Anterior cingulate cortex (tissue), 58 donors: ENCODE measurements at places on chromosomes 7 and 10.

GRCh38 chr7:129073738-129074137, 18.8 kb upstream of the TNPO3 start:
- DNase-seq, result no peak

DNA sequence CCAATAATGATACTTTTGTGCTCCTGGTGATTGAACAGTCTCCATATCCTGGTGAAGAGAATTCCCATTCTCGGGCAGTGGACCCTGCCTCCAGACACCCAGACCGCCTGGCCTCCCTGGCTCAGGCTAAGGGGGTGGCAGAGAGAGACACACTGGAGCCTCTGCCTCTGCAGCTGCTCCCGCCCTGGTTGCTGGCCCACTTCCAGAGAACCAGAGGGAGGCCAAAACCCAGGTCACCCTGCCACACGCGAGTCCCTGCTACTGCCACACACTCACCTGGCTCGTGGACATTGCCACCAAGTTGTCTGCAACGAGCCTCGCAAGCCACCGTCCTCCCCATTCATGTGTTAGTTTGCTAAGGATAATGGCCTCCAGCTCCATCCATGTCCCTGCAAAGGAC, 221.8 kb downstream of the HPSE2 start:
- no peak for DNase-seq

DNA sequence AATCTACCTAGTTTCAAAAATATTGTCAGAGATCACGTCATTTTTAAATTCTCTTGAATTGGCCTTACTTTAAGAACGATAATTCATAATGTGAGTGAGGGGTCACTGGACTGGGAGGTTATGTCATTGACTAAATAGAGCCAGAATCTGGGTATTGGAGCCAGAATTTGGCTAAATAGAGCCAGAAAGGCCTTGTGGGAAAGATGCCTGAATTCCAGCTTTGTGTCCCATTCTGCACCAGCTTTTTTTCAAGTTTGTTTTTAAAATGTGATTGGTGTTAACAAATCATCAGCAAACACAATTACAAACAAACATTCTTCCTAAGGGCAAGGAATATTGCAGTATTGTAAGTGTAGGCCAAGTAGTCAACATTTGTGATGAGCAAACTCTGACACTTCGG, 233.2 kb upstream of the PRKCQ start:
- DNase-seq, result no peak

- peak; percentile 57 for DNase-seq
These were observed 772 bp downstream of the SGMS1 start for GRCh38 chr10:50622706-50623662.

DNA sequence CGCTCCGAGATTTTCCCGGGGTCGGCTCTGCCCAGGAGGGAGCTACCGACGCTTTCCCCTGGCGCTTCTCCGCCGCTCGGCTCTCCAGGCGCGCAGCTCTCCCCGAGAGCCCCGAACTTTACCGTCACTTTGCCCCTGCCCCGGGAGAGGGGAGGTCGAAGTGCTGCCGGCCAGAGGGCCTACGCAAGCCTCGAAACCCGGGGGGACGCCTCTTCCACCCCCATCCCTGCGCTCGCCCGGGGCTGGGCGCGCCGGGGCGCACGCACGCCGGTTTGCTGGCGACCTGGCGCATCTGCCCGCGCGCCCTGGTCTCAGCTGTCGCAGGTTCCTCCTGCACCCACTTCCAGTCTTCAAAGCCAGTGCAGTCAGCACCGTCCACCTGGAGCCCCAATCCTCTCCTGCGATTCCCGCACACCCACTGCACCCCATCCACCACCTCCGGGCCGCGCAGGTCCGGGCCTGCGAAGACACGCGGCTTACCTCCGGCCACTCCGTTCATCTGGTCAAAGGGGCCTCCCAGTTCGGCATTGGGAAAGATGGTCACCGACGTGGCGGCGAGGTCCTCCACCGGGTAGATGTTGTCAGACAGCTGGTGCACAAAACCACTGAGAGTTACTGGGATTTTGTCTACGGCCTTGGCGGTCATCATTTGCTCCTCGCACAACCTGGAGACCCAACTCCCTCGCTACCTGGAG, 638 bp downstream of the EGR2 start:
- no peak for DNase-seq

GRCh38 chr10:69483963-69484362, 32.7 kb downstream of the TSPAN15 start:
- no peak for DNase-seq

GRCh38 chr7:41574377-41574776, 128.5 kb downstream of the INHBA start:
- DNase-seq, result no peak

DNA sequence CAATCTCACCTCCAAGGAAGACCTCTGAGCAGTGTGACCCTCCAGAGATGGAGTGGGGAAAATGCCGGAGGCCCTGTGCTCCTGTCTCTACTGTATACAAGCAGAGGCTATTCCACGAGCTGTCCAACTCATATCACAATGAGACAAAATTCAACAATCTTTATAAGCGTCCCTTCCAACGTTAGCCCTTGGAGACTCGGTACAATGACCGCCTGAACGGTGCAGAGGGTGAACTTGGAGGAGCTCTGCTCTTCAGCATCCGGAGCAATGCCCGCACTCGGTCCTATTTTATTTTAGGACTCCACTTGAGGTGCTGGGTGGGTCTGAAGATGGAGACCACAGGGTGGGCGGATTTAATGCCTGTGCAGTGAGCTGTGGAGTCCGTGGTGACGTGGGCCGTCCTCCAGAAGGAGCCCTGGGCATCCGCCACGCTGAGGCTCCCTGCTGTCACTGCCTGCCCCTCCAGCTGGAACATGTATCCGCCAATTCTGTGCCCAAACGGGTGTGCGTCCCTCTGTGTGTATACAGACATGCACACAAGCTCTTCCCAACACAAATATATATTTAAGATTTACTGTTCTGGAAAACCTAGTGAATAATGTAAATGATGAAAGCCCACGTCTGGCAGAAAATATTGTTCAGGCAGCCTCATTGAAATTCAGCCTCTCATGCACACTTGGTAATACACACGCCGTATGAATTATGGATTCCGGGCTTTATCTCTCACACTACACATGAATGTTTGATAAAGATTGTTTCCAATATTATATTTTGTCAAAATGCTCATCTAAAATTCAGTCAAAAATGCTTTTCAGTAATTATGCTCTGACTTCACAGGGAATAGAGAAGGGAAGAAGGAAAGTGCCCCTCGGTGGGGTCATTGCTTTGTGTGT, 239.9 kb upstream of the ZMIZ1 start:
- DNase-seq, result no peak

GRCh38 chr10:71028066-71028465, 139.7 kb upstream of the PCBD1 start:
- DNase-seq, result no peak

DNA sequence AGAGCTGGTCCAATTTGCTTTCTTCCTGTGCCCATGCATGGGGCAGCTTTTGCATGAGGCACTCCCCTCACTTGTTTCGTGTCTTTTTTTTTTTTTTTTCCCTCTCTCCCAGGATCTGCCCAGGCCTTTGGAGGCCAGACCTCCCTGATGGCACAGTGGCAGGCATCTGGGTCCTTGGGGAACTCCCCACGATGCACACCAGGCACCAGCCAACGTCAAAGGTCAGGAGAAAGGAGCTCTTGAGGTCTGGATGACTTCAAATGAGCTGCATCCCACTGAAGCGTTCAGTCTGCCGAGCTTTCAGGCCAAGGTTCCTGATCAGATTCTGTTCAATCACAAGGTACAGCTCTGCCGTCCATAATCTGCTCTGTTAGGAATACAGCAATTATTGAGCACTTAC, 97.2 kb upstream of the CARD11 start:
- no peak for DNase-seq

- no peak for DNase-seq
These were observed 85.8 kb downstream of the NRP1 start for GRCh38 chr10:33248638-33249037.

DNA sequence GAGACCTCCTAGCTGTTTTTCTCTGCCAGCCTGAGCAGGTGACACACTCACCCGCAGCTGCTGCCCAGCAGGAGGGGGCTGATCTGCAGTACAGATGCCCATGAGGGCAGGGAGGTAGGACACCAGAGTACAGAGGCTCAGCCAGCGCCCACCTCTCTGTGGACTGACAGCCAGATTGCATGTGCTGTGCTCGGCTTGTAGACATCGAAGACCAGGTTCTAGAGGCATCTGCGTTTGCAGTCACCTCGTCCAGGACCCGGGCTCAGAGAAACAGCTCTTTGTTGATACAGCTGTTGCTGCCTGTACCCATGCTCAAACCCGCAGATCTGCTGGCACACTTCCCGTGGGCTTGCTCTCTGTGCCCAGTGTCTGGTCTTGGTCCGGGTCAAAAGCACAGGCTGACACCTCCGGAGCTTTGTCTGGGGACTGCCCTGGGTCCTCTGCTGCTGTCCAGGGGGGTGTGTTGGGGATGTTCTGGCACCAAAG, 224.7 kb downstream of the GLRX3 start:
- no peak for DNase-seq

DNA sequence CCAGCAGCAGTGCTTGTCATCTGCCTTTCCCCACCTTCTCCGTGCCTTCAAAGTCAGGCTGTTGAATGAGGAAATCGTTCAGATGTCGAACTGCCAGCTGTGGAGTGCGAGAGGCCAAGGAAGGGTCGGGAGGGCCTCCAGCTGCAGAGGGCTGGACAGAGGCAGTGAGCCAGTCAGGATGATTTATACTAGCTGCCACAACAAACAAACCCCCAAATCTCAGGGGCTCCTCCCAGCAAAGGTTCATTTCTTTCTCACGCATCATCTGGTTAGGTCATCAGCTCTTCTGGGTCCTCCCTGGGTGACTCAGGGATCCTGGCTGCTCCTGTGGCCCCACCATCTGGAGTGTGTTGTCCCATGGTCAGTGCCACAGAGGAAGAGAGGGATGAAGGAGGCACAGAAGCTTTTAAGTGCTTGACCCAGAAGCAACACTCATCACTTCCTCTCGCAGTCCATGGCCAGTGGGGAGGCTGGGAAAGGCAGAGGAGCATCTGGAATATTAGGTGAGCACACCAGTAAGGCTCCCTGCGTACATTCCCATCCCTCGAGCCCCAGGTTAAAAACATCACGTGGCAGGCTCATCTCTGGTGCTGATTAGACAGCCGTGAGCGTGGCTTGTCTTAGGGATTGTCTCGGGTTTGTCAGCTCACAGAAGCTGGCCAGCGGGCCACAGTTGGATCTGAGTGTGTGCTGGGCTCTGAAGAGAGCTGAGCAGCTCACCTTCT, 140.7 kb downstream of the RGS10 start:
- DNase-seq, result no peak

- DNase-seq, result no peak
These were observed 976 bp downstream of the NAT16 start for GRCh38 chr7:101179117-101179516.

GRCh38 chr7:47380325-47381133, 201.4 kb downstream of the TNS3 start:
- no peak for DNase-seq

GRCh38 chr10:88198023-88198422, 334.6 kb downstream of the PTEN start:
- no peak for DNase-seq

- no peak for DNase-seq
These were observed 40.5 kb upstream of the SAMD8 start for GRCh38 chr10:75070961-75071428.

DNA sequence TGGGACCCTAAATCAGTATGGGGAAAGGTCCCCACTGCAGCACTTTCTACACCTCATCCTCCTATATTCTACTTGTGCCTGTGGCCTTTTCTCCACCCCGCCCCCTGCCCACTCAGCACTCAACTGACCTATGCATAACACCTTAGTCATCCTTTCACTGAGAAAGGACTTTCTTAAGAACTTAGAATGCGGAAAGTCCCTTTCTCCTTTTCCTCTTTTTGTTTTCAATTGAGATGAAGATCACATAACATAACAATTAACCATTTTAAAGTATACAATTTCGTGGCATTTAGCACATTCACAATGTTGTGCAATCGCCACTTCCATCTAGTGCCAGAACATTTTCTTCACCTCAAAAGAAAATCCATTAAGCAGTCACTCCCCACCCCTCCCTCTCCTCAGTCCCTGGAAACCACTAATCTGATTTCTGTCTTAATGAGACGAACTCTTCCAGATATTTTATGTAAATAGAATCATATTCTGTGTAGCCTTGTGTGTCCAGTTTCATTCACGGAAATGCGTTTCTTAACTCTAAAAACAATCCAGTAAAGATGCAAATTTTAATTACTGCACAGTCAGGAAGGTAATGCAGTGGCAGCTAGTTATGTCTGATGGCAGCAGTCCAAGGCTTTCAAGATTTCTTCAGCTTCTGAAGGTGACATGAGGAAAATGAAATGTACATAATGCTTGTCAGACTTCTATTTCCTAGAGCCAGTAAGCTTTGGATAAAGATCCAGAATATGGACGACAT, 41.7 kb downstream of the FAS start:
- DNase-seq, result no peak

GRCh38 chr7:70893422-70893821, 238.5 kb upstream of the GALNT17 start:
- DNase-seq, result no peak

DNA sequence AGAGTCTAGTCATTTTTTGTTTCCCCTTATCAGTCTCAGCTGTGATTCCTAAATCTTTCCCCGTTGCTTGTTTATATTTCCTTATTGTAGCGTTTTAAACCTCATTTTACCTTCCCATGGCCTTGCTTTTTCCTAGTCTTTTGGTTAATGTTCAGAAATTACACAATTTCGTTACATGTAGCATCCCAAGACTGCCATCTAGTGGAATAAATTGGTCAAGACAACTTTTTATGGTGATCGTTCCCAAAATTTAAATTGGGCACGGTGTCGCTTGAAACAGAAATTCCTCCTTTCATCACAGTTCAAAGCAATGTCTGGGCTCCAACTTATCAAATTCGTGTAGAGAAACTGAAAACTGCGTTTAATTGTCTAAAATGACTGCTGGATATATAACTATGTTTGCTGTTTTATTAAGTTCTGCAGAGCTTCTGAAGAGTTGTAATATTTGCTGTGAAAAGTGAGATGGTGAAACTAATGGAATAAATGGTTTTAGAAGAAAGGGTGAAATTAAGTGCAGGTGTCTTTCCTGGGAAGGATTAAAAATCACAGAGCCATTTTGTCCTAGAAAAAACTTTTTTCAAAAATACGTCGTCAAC, 370.2 kb downstream of the PHF14 start:
- no peak for DNase-seq

DNA sequence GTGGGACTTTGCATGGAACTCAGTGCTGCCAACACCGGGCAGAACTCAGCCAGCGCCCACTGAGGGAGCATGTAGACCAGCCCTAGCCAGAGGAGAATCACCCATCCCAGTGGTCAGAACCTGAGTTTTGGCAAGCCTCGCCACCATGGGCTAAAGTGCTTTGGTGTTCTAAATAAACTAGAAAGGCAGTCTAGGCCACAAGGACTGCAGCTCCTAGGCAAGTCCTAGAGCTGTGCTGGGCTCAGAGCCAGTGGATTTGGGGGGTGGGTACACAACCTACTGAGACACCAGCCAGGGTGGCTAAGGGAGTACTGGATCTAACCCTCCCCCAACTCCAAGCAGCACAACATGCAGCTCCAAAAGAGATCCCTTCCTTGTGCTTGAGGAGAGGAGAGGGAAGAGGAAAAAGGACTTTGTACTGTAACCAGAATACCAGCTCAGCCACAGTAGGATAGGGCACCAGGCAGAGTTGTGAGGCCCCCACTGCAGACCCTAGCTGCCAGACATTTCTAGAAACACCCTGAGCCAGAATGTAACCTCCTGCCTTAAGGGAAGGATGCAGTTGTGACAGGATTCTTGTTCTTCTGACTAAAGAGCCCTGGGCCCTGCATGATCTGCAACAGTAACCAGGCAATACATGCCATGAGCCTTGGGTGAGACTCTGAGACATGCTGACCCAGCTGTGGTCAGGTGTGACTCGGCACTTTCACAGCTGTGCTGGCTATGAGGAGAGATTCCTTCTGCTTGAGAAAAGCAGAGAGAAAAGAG, 24.4 kb downstream of the GSDME start:
- no peak for DNase-seq

GRCh38 chr7:32502728-32503127, 7.4 kb downstream of the AVL9 start:
- DNase-seq, result no peak
